ENCODE measurements at places on chromosomes 11 and 22. TPM values are rescaled to one million over a fixed set of nuclear protein-coding genes. Genes with fewer than 3 reads are reported as not detected.

HEPN1 gene
- total RNA-seq: not detected

FHIP1B gene
- 14.9 TPM for total RNA-seq

MPZL2 gene
- total RNA-seq: 3.2 TPM

GGTLC2 gene
- not detected for total RNA-seq

MPPED2 gene
- total RNA-seq: not detected

ASCL2 gene
- not detected for total RNA-seq

UPK3A gene
- not detected for total RNA-seq

IGLL1 gene
- not detected for total RNA-seq

FAT3 gene
- total RNA-seq: 0.13 TPM

SMTNL1 gene
- not detected for total RNA-seq

RAB38 gene
- total RNA-seq: 8.4 TPM

PANX3 gene
- total RNA-seq: not detected

OR2D2 gene
- total RNA-seq: not detected

CCDC157 gene
- total RNA-seq: 1.4 TPM

MMP7 gene
- 1.0 TPM for total RNA-seq

CD3E gene
- total RNA-seq: 11.6 TPM

NXPE1 gene
- total RNA-seq: not detected

SERPIND1 gene
- 0.38 TPM for total RNA-seq

CTSW gene
- total RNA-seq: 1.5 TPM

SYCE3 gene
- not detected for total RNA-seq

FLRT1 gene
- total RNA-seq: not detected

MRE11 gene
- total RNA-seq: 26.1 TPM

PPARA gene
- 10.1 TPM for total RNA-seq

STARD10 gene
- 29.8 TPM for total RNA-seq

MPST gene
- 58.0 TPM for total RNA-seq

CYB5R2 gene
- total RNA-seq: 46.6 TPM

UCP2 gene
- 224 TPM for total RNA-seq

SCGB1C1 gene
- not detected for total RNA-seq

MMP8 gene
- not detected for total RNA-seq

MOGAT2 gene
- 0.44 TPM for total RNA-seq

AIFM3 gene
- 0.26 TPM for total RNA-seq

GLB1L2 gene
- total RNA-seq: 0.85 TPM

SYT9 gene
- not detected for total RNA-seq

TRIOBP gene
- total RNA-seq: 20.5 TPM

PAMR1 gene
- total RNA-seq: 0.08 TPM

PHLDA2 gene
- total RNA-seq: 0.27 TPM

KCNJ5 gene
- total RNA-seq: not detected

COX8A gene
- total RNA-seq: 613 TPM

CADM1 gene
- total RNA-seq: 0.38 TPM

IL10RA gene
- total RNA-seq: 10.8 TPM

PACSIN3 gene
- 0.82 TPM for total RNA-seq

HTR3A gene
- total RNA-seq: not detected

PNPLA2 gene
- 34.0 TPM for total RNA-seq
